ENCODE measurements at places on chromosomes 4 and X. TPM values are rescaled to one million over a fixed set of nuclear protein-coding genes. Genes with fewer than 3 reads are reported as not detected.

FAM9A gene
- not detected for total RNA-seq

YTHDC1 gene
- 62.0 TPM for total RNA-seq

ARSJ gene
- 31.0 TPM for total RNA-seq

SLIT2 gene
- 0.43 TPM for total RNA-seq

SSX2B gene
- not detected for total RNA-seq

PLK4 gene
- total RNA-seq, result 1.2 TPM

GABRE gene
- total RNA-seq, result 54.4 TPM

GATA1 gene
- total RNA-seq, result not detected

CISD2 gene
- total RNA-seq, result 32.5 TPM

ZNF185 gene
- total RNA-seq, result 162 TPM

SPCS3 gene
- 146 TPM for total RNA-seq

PDZD4 gene
- total RNA-seq, result not detected

ADH5 gene
- 110 TPM for total RNA-seq

RHOH gene
- not detected for total RNA-seq

MND1 gene
- 1.7 TPM for total RNA-seq

ADH1A gene
- not detected for total RNA-seq

XAGE1A gene
- total RNA-seq, result not detected

SULT1E1 gene
- total RNA-seq, result 3.8 TPM

PNMA5 gene
- total RNA-seq, result not detected

APBB2 gene
- total RNA-seq, result 41.4 TPM

HSFX4 gene
- not detected for total RNA-seq

CAPN6 gene
- total RNA-seq, result under 0.01 TPM

KLB gene
- total RNA-seq, result under 0.01 TPM

ARHGAP4 gene
- 1.4 TPM for total RNA-seq

ODAPH gene
- total RNA-seq, result not detected

EGFL6 gene
- total RNA-seq, result 1.00 TPM

ERVMER34-1 gene
- total RNA-seq, result 9.0 TPM

DDX3X gene
- total RNA-seq, result 296 TPM

C4orf54 gene
- total RNA-seq, result under 0.01 TPM

SORBS2 gene
- total RNA-seq, result 8.7 TPM

RNF175 gene
- total RNA-seq, result 0.50 TPM

CA5B gene
- total RNA-seq, result 6.8 TPM

UGT2B7 gene
- total RNA-seq, result 0.36 TPM

TRPC5OS gene
- total RNA-seq, result not detected

PSAPL1 gene
- not detected for total RNA-seq

PAGE4 gene
- not detected for total RNA-seq

AR gene
- total RNA-seq, result not detected

HTR2C gene
- total RNA-seq, result not detected

MAP3K15 gene
- total RNA-seq, result not detected

UTP3 gene
- 19.5 TPM for total RNA-seq

BEX1 gene
- total RNA-seq, result not detected

ANOS1 gene
- total RNA-seq, result 4.0 TPM

ZFP42 gene
- total RNA-seq, result 0.34 TPM

STEEP1 gene
- 44.0 TPM for total RNA-seq

AMELX gene
- not detected for total RNA-seq

SYP gene
- under 0.01 TPM for total RNA-seq

TMSB15A gene
- total RNA-seq, result not detected

Data from nasal cavity respiratory epithelium epithelial cell of viscerocranial mucosa (primary cell).